ENCODE measurements at places on chromosomes 3 and 15.

- no peak for DNase-seq
Observed at GRCh38 chr3:82978368-82978767, 1216.9 kb upstream of the GBE1 start.

- no peak for DNase-seq
Observed at GRCh38 chr3:27567251-27567650, 83.1 kb upstream of the SLC4A7 start.

GRCh38 chr3:156274791-156275190 is 154.4 kb downstream of the KCNAB1 start:
- DNase-seq = no peak

GRCh38 chr15:80500021-80500420 is 95.8 kb downstream of the ARNT2 start:
- DNase-seq = no peak

DNA sequence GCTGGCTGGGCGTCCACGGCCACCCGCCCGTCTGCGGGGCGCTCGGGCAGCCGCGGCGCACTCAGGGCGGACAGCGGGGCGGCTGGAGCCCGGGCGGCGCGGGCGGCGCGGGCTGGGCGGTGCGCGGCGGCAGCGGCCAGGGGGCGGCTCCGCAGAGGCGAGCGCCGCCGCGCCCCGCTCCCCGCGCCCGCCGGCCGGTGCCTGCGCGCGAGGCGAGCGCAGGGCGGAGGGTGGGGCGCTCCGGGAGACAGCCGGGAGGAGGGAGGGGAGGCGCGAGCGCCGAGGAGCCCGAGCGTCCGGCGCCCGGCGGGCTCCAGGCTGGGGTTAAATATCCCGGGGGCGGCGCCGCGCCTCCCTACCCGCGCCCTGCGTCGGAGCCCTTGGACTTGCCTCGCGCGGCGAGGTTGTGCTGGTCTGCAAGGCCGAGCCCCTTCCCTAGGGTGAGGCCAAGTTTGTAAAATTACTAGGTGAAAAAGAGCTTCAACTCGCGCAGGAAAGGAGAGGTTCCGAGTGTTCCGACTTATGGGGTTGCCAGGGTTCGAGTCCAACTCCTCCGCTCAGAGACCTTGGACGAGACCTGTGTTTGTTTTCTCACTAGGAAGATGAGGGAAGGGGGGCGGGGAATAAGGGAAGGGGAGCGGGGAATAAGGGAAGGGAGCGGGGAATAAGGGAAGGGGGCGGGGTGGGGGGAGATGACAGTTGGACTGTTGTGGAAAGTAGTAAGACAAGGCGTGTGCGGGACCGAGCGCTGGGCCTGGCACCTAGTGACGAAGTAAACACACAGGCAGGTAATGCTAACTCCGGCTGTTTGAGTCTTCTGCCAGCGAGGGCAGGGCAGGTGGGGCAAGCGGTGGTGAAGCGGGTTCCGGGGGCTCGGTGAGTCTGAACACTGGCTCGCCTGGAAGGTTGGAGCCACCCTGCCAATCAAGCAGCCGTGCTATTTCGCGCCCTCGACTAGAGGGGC is at the start of gene TNFAIP8L3:
Gene TNFAIP8L3 (minus strand): TSS at position 301 of the 964 bp plus-strand sequence. CDS start 311 bp downstream, outside the sequence.
- DNase-seq = no peak

DNA sequence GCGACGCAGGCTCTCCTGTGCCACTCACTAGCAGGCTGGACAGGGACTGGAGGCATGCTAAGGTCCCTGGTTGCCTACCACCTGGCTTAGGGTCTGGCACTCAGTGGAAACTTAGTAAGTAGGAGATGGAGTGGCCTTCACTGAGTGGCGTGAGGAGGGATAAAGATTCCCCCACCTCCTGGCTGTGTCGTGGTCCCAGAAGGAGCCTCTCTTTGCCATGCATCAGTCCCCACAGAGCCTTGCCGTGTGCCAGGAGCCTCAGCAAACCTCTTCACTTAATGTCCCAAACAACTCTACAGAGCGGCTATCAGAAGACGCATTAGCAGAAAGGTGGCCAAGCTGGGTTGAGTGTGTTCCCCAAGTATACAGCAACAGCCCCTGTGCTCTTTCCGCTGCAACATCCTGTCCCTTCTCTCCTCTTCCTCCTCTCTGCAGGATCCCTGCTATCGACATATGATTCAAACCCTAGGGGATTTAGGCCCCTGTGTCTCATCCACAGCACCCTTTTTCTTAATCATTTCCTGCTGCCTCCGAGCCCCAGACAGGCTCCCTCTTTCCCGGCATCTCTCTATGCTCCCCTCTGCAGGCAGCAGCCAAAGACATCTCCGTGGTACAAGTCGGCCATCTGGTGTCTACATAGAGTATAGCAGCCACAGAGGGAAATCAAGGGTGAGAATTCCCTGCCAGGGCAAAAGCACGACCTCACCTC is 66.7 kb downstream of the SLC6A1 start:
- no peak for DNase-seq

DNA sequence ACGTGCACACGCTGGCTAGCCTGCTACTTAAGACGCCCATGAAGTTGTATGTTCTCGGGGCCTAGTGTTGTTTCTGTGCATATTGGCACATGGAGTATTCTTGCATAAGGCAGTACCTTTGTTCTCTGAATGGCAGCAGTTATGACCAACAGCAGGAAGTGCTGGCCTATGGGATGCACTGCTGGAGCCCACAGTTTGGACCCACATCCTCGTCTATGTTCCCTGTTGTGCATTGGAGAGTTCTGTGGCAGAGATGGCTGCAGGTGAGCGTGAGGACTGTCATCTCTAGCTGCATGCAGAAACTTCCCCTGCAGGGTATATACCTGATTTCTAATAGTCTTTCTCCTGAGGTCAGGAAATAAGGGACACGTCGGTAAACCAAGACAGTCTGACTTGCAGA is 81.8 kb downstream of the CHRNA7 start:
- DNase-seq = no peak

DNA sequence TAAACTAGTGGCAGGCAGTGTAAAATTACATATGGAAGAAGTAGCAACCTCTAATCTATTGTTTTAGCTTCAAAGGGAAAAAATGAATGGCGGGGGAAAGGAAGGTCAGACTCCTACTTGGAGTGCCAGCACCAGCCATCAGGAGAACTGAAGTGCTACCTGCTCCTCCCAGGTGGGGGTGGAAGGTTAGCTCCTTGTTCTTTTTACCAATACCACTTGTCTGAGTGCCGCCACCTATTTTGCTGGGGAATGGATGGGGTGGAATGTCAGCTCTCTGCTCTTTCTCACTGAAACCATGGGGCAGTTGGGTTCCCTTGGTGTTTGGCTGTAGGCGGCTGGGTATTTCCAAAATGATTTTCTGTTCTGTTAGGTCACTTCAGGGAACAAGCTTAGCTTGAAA is 428.7 kb upstream of the EPHA3 start:
- DNase-seq = no peak

- DNase-seq = no peak
Observed at GRCh38 chr15:48267766-48268165, 61.7 kb downstream of the SLC12A1 start.

DNA sequence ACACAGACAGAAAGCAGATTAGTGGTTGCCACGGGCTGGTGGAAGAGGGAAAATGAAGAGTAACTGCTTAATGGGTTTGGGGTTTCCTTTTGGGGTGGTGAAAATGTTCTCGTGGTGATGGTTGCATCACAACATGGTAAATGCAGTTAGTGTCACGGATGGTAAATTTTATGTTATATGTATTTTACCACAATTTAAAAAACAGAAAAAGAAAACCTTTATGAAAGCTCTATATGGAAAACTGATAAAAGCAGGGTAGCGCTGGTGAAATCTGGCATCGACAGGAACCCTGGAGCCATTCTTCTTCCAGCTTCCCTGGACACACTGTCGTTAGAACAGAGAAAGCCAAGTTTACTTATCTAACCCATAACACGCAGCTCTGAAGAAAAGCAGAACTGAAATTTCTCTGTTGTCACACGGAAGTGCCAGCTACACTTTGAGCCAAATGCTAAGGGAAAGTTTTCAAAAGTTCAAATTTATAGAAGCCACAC is 287.7 kb upstream of the NR2F2 start:
- no peak for DNase-seq

GRCh38 chr15:35168464-35168863 is 83.4 kb upstream of the NANOGP8 start:
- no peak for DNase-seq

- DNase-seq = no peak
Observed at GRCh38 chr3:114671741-114672510, 378.1 kb downstream of the TIGIT start.

GRCh38 chr3:42660898-42661297 is 7.4 kb downstream of the ZBTB47 start:
- DNase-seq = no peak

DNA sequence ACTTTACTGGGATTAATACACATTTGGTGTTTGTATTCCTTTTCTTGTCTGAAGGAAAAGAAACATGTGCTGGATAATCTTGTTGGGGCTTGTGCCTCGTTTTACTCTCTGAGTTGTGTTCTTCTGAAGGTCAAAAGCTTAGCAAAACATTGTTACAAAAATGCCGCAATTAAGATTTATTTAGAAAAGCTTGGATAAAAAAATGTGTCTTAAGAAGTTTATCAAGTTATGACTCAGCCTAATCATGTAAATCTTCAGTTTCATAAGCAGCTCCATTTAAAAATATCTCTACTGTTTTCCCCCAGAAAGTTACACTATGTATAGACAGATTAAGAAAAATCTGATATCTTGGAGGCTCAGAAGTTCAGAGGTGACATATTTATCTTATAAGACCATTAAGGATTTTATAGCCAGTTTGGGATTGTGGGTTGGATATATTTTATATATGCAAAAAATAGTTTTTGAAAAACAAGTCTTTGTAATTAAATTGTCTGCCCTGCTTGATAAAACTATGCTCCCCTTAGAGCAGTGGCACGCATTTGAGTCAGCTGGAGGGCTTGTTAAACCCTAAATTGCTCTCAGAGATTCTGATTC is 56.5 kb downstream of the CLDN11 start:
- no peak for DNase-seq

DNA sequence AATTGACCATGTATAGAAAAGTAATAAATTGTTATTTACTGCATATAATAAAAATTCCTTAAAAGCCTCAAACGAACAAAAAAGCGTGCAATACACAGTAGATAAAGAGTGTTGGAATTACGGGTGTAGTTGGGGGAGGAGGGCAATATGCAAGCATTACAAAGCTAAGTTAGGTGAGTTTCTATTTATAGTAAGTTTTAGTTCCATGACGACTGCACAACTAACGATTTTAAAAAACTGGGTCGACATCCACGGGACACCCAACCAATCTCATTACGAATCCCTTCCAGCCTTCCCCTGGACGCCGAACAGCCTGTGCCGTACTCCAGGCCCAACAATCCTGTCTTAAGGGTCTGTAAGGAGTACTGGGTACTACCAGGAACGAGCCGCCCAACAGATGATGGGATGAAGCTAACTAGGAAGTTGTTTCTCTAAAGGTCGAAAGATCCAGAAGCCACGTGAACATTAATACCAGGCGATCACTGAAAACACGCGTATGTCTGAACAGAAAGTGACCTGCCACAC is 677 bp downstream of the POLQ start:
- no peak for DNase-seq

GRCh38 chr15:50168783-50169411 is 13.1 kb upstream of the SLC27A2 start:
- DNase-seq = no peak

GRCh38 chr15:57079931-57080620 is 161.6 kb downstream of the TCF12 start:
- no peak for DNase-seq

DNA sequence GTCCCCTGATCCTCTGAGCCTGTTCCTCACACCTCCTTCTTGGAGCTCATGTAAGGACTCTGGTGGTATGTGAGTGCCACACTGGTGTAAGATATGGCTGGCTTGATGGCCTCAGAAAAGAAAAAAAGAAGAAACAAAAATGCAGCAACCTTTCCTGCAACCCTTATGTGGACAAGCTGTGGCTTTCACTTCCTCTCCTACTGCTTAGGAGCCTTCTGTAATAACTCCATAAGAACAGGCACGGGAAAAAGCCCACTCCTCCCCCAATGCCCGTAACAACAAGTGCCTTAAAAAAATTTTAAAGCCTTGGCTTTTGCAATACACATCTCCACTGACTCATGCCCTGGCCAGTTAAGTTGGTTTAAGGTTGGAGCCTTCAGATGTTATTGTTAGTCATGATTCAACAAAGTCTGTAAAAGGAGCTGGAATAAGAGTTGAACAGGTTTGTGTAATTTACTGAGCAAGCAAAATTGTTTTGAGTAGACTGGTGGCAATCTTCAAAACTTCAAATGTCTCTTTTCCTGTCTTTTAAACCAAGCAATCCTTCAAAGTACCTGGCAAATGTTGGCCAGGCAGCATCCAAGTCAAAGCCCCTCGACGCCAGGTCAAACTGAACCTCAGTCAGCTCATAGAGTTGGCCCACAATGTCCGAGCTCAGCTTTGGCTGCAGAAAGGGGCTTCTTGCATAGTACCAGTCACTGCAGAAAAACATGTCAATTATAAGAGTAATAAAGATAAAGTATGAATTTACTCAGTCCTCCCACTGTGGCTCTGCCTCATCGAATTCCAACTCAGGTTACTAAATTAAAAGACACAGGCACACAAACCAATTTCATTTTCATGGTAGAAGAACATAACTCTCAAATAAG is 22.9 kb downstream of the FYCO1 start:
- DNase-seq = no peak

DNA sequence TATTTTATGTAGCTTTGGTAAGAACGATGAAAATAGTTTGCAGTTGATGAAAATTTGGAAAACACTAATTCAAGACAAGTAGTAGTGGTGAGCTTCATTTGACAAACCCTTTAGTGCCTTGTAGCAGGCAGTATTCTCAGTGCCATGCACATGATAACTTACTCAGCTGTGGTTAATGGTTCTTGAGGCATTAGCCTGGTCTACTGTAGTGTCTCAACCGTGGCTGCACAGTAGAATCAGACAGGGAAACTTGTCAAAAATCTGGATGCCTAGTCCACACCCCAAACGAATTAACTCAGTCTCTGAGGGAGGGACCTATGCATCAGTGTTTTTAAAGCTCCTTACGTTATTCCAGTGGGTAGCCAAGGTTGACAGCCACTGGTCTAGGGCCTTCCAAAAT is 45.4 kb downstream of the PSMD6 start:
- DNase-seq = no peak

GRCh38 chr3:178802259-178802658 is 266.0 kb downstream of the KCNMB2 start:
- no peak for DNase-seq

GRCh38 chr3:100403362-100404249 is 2.3 kb downstream of the LNP1 start:
- no peak for DNase-seq

DNA sequence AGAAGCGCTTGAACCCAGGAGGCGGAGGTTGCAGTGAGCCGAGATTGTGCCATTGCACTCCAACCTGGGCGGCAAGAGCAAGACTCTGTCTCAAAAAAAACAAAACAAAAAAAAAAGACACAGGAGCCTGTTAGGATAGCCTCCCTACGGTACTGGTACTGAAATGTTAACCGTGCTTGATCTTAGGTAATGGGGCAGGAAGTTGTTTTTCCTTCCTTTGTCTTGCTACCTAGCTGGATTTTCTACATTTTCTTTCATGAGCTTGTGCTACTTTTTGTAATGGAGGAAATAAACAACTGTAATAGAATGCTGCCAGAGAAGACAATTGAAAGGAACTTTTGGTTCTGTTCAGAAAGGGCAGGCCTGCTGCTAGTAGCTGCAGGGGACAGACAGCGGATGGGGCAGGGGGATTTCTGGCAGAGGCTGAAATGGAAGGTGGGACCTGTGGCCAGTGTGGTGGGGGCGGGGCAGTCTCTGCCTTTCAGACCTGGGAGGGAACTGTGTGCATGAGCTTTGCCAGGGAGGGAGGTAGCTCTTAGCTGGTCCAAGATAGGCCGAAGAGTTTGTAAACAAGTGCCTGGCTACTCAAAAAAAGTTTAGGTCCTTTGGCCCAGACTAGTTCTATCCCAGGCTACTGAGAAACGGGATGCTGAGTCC is 49.0 kb upstream of the SEMA4B start:
- DNase-seq = no peak

GRCh38 chr15:101161656-101162055 is 90.2 kb downstream of the CHSY1 start:
- no peak for DNase-seq

Data from activated gamma-delta T cell treated with Interleukin-2 at 50 U/mL for 16 hours (primary cell).